ENCODE measurements at places on chromosomes 3 and 15. TPM values are rescaled to one million over a fixed set of nuclear protein-coding genes. Genes with fewer than 3 reads are reported as not detected.

The SOX14 gene
- total RNA-seq: not detected

The AMIGO3 gene
- total RNA-seq: not detected

The IL17RB gene
- total RNA-seq: not detected

The UROC1 gene
- total RNA-seq: not detected

The RPUSD3 gene
- total RNA-seq: 39.4 TPM

The SCAP gene
- total RNA-seq: 55.8 TPM

DNA sequence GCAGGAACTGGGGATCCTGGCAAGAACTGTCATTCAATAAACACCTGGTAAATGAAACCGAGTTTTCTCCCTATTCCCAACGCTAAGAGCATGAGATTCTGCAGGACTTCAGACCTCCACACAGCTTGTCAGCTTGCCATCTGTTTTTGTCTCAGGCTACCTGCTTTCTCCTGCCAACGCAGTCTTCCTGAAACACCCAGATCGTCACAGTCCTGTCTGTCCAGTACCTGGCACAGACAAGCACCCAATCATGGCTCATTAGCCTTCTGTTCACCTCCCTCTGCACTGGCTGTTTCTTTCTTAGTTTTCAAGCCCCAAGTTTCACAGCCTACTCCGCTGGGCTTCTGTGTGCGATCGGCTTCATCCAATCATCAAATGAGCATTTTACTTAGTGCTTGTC is 5.0 kb downstream of the SLC12A8 start:
- peaks cover 2% of the 10 kb centered on the region for H3K27me3 ChIP-seq
- H3K4me3 ChIP-seq: no peak overlapping the region
- DNase-seq: no peak
- H3K36me3 ChIP-seq: no peaks in the 10 kb centered on the region
- no peak overlapping the region for H3K27ac ChIP-seq

- H3K27me3 ChIP-seq: no peaks in the 10 kb centered on the region
- H3K4me1 ChIP-seq: peaks cover 32% of the 10 kb centered on the region
- peaks cover 14% of the 10 kb centered on the region for H3K36me3 ChIP-seq
These were observed 55.7 kb downstream of the TNIK start for GRCh38 chr3:171404376-171404967.

- DNase-seq: no peak
- peaks cover 2% of the 10 kb centered on the region for H3K27me3 ChIP-seq
- no peak overlapping the region for H3K27ac ChIP-seq
- H3K4me1 ChIP-seq: peaks cover 39% of the 10 kb centered on the region
These were observed 85.8 kb downstream of the GREM1 start for GRCh38 chr15:32803631-32804030.

- H3K36me3 ChIP-seq: peaks cover 2% of the 10 kb centered on the region
- H3K27ac ChIP-seq: peak overlapping the region; percentile 90
- H3K4me1 ChIP-seq: peaks cover 28% of the 10 kb centered on the region
- peak; percentile 64 for DNase-seq
- peak overlapping the region; percentile 62 for H3K4me3 ChIP-seq
These were observed 27.6 kb upstream of the VILL start for GRCh38 chr3:37963016-37963415.

DNA sequence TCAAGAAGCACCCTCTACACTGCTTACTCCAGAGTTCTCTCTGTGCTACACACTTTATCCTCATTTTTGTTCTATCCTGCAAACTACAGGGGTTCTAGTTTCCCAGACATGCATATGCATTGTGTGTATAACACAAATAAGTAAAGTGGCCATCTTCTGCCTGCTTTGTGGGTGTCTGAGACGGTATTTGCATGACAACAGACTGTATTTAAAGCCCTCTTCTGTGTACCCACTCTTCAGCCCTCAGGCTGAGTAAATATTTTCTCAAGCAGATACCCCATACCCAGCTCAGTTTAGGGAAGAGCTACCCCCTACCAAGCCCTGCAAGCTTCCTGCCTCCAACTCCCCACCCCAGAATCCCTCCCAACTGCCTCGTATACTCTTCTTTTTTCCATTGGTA is 31.7 kb downstream of the SYNPR start:
- H3K4me1 ChIP-seq: no peaks in the 10 kb centered on the region
- H3K27me3 ChIP-seq: peaks cover 2% of the 10 kb centered on the region
- no peak for DNase-seq
- no peak overlapping the region for H3K4me3 ChIP-seq

DNA sequence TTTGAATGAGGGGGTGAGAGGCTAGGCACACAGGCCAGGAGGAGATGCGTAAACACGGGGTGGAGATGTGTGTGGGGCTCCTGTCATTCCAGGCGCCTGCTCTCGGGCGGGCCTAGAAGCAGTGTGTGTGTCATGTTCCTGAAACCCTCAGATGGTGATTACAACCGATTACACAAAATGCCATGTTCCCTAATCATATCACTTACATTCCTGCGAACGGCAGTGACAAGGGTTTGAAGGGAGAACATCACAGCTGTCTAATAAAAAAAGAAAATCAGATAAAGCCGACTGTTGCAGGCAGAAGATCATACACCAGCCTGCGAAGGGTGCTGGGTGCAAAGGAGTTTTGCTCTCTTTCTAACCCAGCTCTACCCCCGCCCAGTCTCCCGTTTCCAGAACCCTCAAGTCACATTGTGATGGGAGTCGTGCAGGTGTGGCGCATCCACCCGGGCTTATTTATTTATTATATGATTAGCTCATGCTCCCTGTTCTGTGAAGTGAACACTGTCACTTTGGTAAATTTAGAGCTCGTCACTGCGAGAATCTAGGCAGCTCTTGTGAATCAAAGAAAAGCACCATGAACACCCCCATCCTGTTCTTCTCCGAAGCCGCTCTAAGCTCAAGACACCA is 140.3 kb downstream of the NR2F2 start:
- H3K27ac ChIP-seq: no peak overlapping the region
- H3K4me1 ChIP-seq: no peaks in the 10 kb centered on the region

- no peak for DNase-seq
- peak overlapping the region; percentile 49 for H3K4me3 ChIP-seq
- no peaks in the 10 kb centered on the region for H3K27me3 ChIP-seq
- H3K36me3 ChIP-seq: peaks cover 7% of the 10 kb centered on the region
- H3K4me1 ChIP-seq: peaks cover 73% of the 10 kb centered on the region
These were observed 378.1 kb upstream of the TGFBR2 start for GRCh38 chr3:30228302-30228631.

DNA sequence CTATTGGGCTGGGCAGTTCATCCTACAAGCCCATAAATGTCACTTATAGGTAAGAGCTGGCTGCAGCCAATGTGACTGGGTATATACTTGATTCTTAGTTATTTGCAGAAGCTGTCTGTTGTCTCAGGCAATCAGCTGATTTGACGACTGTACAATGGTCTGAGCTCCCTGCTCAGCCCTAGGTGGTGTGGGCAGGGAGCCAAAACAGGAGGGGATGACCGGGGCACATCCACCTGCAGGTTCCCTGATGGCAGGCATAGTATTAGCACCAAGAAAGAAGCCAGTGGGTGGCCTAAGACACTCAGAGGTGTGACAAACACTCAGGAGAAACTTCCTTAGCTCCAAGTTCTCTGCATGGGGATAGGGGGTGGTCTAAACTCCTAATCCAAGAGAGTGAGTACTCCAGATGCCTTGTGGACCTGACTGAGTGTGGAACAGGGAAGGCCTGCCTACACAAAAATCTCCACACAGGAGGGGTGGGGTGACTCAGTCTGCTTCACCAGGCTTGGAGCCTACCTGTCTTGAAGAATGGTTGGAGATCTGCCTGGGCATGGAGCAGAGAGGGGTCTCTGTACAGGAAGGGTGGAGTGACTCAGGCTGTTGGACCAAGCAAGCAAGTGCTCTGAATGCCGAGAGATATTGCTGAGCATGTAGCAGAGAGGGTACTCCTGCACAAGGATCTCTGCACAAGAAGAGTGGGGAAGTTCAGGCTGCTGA is 690.4 kb upstream of the NAALADL2 start:
- peaks cover 38% of the 10 kb centered on the region for H3K36me3 ChIP-seq
- peaks cover 25% of the 10 kb centered on the region for H3K4me1 ChIP-seq
- no peaks in the 10 kb centered on the region for H3K27me3 ChIP-seq
- no peak overlapping the region for H3K27ac ChIP-seq

DNA sequence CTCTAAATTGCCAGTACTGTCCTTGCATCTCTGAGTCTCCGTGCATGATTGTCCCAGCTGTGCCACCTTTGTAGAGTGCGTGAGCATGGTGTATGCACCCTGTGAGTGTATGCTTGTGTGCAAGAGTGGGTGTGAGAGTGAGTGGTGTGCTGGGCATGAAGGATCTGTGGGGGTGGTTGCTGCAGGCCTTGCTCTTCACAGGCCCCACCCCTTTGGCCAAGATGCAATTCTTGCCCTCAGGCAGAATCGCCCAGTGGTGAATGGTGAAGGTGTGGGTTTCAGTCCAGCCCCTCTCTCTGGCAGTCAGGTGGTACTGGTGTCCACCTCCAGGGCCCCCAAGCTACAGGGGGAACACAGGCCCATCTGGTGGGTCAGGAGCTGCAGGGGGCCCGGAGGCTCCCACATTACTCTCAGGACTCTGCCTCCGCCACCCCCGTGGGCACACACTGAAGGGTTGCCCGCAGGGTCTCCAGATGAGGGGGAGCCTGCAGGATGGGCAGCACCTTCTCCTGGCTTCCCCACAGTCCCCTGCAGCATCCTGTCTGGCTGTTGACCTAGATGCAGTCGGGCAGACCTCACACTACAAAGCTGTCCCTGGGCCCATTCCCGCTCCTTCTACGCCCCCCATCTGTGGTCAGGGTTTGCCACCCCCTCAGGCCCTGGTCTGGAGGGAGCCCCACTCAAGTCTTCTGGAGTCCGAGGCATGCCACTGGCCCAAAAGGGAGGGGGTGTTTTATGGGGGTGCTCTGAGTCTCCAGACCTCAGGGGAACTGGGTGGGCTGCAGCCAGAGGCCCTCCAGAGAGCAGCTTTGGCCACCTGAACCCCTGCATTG is 8.3 kb upstream of the ROPN1B start:
- H3K36me3 ChIP-seq: no peaks in the 10 kb centered on the region
- H3K4me1 ChIP-seq: no peaks in the 10 kb centered on the region
- H3K4me3 ChIP-seq: no peak overlapping the region

DNA sequence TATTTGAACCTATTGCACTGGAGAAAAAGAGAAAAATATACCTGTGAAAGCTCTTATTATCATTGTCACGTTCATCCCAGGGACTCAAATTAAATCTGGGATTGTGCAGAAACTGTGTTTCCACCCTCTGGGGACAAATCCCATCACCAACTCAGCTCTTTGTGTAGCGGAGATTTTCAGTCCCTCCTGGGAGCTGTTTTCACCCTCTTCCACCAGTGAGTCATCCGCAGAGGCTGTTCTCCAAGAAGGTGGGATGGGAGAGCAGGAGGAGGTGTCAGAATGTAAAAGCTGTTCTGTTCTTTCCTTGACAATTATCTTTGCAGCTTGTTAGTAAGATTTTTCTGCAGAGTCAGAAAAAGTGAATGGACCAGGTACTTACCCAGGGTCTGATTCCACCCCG is 28.0 kb downstream of the SV2B start:
- no peak overlapping the region for H3K27ac ChIP-seq
- H3K27me3 ChIP-seq: peaks cover under 1% of the 10 kb centered on the region
- no peak overlapping the region for H3K4me3 ChIP-seq
- H3K4me1 ChIP-seq: no peaks in the 10 kb centered on the region
- DNase-seq: no peak

DNA sequence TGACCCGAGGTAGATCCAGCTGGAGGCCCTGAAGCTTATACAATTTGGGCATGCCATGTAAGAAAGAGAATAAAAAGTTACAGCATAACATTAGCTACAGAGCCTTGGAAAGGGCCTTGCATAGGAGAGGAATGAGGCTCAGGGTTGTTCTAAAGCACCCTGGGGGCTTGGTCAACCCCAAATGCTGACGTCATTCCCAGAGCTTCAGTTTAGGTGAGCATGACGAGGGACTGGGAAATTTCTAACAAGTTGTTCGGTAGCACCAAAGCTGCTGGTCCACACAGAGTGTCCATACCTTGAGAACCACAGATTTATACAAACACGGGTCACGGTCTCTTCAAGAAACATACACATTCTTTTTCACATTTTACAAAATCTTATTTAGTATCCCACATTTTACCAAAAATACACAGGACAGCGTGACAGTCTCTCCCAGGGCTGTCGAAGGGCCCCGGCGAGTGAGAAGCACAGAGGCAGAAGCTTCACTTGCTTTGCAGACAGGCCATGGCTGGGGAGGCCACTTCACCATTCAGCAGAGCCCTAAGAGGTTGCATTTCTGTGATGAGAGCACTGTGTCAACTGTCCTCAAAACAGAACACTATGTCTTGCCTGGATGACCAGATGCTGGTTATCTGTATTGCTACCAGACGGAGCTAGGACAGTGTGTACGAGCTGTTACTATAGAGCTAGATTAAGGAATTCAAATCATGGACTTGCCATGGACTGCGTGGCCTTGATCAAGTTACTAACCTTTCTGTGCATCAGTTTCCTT is 68.2 kb upstream of the ARRDC4 start:
- H3K4me1 ChIP-seq: no peaks in the 10 kb centered on the region
- H3K4me3 ChIP-seq: no peak overlapping the region
- no peaks in the 10 kb centered on the region for H3K36me3 ChIP-seq
- H3K27ac ChIP-seq: no peak overlapping the region

- H3K4me3 ChIP-seq: no peak overlapping the region
- H3K27me3 ChIP-seq: peaks cover 5% of the 10 kb centered on the region
- peak; percentile 56 for DNase-seq
- H3K4me1 ChIP-seq: peaks cover 4% of the 10 kb centered on the region
These were observed 175.8 kb downstream of the FOXB1 start for GRCh38 chr15:60179786-60180391.

DNA sequence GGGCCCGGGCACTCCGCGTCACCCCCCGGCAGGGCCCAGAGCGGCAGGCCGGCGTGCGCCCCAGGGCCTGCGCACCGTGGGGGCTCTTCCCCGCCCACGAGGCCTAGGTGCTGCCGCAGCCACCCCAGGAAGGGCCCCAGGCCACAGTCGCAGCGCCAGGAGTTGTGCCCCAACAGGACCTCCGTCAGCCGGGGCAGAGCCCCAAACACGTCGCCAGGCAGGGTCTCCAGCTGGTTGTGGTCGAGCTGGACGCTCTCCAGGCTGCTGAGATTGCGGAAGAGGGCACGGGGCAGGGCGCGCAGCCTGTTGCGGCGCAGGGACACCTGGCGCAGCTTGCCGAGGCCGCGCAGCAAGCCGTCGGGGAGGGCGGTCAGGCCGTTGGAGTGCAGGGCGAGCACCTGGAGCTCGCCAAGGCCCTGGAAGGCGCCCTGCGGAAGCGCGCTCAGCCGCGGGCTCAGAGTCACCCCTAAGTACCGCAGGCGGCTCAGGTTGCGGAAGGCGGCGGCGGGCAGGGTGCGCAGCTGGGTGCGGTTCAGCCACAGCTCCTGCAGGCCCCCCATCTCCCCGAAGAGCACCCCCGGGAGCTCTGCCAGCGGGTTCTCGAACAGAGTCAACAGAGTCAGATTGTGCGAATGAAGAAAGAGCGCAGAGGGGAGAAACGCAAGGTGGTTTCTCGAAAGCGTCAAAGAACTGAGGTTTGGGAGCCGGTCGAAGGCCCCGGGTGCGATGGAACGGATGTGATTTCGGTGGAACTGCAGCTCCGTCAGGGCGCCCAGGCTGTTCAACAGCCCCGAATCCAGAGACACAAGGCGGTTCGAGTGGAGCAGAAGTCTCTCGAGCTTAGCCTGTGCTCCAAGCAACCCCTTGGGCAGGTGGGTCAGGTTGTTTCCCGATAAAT is 2.0 kb downstream of the GP5 start:
- H3K27ac ChIP-seq: no peak overlapping the region
- peaks cover 4% of the 10 kb centered on the region for H3K4me1 ChIP-seq
- no peak for DNase-seq
- peaks cover 26% of the 10 kb centered on the region for H3K27me3 ChIP-seq
- H3K36me3 ChIP-seq: no peaks in the 10 kb centered on the region
